ENCODE measurements at places on chromosomes 6 and 20. TPM values are rescaled to one million over a fixed set of nuclear protein-coding genes. Genes with fewer than 3 reads are reported as not detected.

The VIP gene
- not detected for polyA plus RNA-seq

The C6orf163 gene
- polyA plus RNA-seq = 0.78 TPM

The PAX1 gene
- polyA plus RNA-seq = not detected

The GINM1 gene
- polyA plus RNA-seq = 38.0 TPM

The MRAP2 gene
- polyA plus RNA-seq = 0.16 TPM

Data from BJ (cell line).